ENCODE measurements at places on chromosomes 11 and 22.

DNA sequence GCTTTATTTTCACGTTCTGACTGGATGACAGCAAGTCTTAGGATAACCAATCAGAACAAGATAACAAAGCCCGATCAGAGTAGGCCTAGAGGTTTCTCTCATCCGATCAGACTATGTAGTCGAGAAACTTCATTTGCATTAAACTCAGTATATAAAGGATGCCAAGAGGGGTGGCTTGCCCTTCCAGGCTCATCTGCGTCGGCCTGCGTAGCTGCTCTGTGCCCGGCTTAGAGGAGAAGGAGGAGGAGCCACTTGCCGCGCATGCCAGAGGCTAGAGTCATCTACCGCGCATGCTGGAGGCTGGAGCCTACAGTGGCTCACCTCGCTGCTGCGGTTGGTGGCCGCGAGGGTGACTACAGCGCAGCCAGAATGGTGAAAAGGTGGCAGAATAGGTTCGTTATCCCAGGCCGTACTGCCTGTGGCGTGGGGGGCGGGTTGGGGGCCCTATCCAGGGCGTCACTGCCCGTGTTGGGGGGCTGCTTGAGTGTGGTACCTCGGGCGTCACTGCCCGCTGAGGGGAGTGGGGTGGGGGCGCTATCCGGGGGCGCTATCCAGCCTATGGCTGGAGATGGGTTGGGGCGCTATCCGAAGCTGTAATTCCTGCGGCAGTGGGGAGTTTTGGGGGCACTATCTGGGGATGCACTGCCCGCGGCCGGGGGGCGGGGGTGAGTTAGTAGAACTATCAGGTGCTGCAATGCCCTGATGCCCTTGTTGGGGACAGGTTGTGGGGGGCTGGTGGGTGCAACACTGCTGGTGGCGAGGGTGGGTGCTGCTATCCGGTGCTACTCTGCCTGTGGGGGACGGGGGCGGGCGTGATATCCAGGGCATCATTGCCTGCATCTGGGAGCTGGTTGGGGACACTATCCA is at the start of gene RFPL2:
Gene RFPL2 (minus strand): TSS at position 218 of the 867 bp plus-strand sequence. CDS start 2,622 bp downstream, outside the sequence.
- no peak for DNase-seq

DNA sequence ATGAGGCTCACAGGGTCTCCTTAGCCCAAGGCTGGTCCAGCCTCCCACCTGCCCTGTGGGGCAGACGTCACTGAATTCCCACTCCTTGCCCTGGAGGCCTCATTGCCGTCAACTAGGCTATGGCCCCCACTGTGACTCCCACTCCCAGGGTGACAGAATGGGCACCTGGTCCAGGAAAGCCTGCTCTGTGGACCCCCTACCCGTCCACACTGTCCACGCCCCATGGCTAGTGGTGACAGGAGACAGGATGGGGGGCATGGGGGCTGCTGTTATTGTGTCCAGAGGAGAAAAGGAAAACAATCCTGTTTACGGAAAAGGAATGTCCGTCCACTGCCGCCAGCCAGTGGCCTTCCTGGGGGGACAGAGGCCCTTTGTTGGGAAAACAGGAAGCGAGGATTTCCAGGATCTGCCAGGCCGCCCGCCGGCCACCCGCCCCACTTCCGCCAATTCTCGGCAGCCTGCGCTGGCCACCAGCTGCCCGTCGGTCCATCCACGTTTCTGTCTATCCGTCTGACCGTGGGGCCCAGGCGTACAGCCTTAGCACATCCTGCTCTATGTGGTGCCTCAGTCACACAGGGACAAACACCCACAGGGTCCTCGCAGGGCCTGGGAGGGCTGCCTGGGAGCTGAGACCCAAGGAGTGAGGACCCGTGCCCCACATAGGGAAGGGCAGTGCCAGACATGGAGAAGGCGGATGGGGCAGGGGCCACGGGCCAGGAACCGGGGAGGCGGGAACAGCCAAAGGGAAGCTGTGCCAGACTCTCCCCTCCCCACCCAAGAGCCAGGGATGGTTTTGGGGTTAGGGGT is 19.5 kb downstream of the CRELD2 start:
- no peak for DNase-seq

DNA sequence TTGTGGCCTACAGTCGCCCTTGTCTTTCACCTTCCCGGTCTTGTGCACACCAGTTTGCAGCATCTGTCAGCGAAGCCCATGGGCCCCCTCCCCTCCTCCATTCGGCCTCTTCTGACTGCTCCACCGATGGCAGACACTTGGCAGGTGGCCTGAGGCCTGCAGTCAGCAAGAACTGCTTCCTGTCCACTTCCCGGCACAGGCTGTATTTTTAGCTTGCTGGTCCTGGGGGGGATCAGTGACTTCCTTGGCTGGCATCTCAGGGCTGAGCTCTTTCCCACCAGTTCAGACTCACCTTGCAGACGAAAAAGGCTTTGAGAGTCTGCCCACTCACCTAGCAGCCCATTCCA is 106.4 kb downstream of the SYN3 start:
- no peak for DNase-seq

DNA sequence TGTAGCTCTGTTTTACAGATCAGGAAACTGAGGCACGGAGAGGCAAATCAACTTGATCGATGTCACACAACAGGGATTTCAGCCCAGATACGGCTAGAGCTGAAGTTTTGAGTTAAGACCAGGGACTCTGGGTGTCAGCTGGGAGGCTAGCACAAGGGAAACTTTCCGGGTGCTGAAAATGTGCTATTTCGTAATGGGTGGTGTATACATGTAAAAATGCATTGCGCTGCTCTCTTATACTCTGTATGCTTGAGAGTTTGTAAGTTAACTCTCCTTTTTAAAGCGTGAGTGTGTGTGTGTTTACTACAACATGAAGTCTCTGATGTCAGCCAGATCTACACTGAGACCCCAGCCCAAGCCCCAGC is 227.6 kb downstream of the MN1 start:
- no peak for DNase-seq

- DNase-seq, result no peak
Observed at GRCh38 chr22:49650336-49651241, 177.1 kb downstream of the BRD1 start.

DNA sequence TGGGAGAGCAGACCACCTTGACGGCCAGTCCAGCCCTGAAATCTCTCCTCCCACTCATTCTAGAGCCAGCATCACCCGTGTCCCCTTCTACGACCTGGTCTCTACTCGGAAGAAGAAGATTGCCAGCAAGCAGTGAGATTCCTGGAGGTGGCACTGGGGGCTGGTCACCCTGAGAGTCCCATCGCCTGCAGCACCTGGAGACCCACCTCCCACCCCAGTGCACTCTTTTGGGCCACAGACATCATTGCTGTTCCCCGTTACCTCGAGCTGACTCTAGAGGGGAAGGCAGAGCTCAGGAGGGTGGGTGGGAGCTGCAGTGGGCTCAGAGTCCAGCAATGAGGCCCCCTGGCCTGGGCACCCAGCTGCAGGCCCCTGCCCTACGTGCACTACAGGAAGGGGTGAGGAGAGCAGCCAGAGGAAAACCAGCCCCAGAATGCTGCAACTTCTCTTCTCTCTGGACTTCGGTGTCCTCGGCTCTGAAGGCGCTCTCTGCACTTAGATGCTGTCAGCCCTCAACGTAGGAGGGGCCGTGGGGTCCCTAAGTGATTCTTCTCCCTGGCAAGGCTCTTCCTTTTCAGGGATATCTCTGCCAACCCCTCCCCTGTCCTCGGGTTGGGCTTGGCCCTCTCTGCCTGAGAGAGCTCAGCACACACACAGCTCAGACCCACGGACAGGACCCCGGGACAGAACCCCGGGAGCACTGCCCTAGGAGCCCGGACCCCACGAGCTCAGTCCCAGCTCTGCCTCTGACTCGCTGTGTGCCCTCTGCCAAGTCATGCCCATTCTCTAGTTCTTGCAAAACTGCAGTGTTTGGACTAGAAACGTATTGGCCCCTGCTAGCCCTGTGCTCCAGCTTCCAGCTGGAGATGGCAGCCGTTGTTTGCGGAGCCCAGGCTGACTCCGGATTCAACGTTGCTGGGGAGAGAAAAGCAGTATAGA is 31.3 kb downstream of the CYTH4 start:
- no peak for DNase-seq

DNA sequence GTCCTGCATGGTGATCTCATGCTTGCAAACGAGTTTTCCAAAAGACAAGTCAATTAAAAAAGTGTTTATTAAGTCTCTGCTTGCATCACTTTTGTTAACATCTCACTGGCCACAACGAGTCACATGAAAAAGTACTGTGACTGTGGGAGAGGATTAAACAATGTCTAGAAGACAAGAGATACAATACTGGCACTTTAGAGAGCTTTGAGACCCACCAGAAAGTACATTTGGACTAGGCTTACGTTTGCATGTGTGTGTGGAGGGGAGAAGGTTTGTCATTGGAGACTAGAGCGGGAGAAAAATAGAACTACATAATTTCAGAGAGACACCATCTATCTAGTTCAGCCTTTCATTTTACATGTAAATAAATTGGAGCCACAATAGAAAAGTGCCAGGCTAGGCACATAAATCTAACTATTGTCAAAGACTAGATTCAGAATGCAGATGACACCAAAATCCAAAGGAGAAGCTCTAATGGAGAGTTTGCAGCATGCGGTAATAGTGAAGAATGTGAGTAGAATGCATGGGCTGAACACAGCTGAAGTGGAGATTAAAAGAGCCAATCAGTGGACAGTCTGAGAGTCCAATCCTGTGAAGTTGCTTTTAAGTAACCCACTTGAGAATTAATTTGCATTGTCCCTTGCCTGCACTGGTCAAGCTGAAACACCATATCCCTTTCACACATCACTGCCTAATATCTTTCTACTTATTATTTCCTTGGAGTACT is 977.4 kb upstream of the FAT3 start:
- no peak for DNase-seq

DNA sequence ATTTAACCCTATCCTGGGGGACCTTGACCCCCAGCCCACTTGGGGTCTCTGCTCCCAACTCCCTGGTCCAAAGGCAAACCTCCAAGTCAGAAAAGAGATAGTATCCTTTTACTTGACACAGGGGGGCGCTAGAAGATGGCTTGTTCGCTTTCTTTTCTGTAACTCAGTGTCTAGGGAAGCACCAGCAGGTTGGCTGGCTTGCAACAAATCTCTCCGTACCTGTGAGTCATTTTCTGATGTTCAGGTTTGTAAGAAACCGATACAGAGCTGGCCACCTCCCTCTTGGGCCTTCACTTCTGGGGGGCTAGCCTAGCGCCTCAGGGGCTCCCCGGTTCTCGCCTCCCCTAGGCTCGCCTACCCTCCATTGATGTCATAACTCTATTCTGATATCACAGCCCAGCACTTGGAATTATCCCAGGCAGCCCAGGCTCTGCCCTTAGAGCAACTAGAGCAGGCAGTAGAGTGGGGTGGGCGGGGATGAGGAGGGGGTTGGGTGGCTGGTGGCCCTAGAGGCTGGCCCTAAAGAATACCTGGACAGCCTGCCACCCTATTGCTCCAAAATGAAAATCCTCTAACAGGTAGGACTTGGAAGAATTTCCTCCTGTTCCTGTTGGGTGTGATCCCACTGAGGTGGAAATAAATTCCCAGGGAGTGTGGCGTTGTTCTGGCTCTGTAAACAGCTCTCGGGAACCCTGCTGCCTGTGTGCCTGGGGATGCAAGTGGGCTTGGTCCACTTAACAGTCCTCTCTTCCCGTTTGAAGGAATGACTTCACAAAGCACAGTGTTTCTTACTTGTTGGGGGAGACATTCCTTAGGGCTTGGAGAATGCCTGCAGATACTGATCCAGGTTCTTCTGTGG is 69.4 kb downstream of the OSBP2 start:
- DNase-seq, result no peak

GRCh38 chr11:62132191-62132590 is 8.4 kb downstream of the INCENP start:
- no peak for DNase-seq

GRCh38 chr22:25449781-25450317 is 114.6 kb upstream of the GRK3 start:
- DNase-seq, result no peak

- DNase-seq, result no peak
Observed at GRCh38 chr11:114156131-114156581, 96.6 kb downstream of the ZBTB16 start.

DNA sequence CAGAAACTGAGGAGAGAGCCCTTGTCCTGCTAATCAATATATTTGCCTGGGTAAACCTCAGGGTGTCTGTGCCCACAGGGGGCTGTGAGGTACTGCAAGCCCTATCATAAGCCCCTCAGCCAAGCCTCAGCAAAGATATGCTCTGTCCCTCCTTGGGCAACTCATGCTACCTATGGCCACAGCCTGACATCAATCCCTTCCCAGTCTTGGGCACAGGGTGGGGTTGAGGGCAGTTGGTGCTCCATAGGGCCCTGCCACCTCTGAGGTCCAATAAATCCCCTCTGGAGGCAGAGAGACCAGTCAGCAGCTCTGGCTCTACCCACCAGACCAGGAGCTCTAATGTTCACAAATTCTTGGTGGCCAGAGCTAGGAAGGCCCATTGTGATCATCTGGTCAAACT is 23.8 kb downstream of the TPBGL start:
- peak; percentile 37 for DNase-seq

GRCh38 chr11:116539836-116540418 is 232.9 kb downstream of the BUD13 start:
- peak; percentile 6 for DNase-seq

GRCh38 chr11:124611064-124611463 is at the start of gene PANX3:
Gene PANX3 (plus strand): TSS chr11:124611428. CDS start chr11:124611557, 129 bp downstream.
- DNase-seq, result no peak

DNA sequence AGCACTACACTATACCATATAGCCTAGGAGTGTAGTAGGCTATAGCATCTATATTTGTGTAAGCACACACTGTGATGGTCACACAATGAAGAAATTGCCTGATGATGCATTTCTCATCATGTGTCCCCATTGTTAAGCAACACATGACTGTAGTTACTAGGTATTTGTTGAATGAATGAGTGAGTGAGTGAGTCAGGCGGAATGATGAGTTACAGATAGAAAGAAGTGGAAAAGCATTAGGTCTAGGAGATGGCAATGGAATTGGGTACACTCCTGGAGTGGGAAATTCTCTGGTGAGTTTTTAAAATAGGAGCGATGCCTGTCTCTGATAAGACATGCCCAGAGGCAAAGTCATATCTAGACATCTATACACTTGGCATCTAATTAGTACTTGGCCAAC is 160.5 kb upstream of the TBCEL start:
- DNase-seq, result no peak

- DNase-seq, result no peak
Observed at GRCh38 chr11:34234086-34234740, 123.6 kb downstream of the ABTB2 start.

DNA sequence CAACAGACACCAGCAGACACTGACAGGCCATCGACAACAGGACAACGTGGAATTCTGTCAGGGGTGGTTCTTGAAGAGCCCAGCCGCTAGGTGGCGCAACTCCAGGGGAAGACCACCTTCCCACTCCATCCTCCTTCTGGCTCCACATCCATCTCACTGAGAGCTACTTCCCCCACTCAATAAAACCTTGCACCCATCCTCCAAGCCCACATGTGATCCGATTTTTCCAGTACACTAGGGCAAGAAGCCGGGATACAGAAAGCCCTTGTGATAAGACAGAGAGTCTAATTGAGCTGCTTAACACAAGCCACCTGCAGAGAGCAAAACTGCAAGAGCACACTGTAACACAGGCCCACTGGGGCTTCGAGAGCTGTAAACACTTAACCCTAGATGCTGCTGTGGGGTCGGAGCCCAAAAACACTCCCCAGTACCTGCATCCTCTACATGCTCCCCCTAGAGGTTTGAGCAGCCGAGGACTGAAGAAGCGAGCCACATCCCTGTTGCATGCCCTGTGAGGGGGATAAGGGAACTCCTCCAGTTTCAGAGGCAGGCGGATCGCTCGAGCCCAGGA is 11.5 kb upstream of the RAB39A start:
- no peak for DNase-seq

GRCh38 chr22:22666307-22667091 is 22.1 kb downstream of the GGTLC2 start:
- no peak for DNase-seq

- peak; percentile 91 for DNase-seq
Observed at GRCh38 chr11:57778318-57779037, 16.9 kb downstream of the CTNND1 start.

Data from sciatic nerve (tissue), 2 donors.